Endothelial cell (in vitro differentiated cells): ENCODE measurements at places on chromosomes 13 and 19. TPM values are rescaled to one million over a fixed set of nuclear protein-coding genes. Genes with fewer than 3 reads are reported as not detected.

DNA sequence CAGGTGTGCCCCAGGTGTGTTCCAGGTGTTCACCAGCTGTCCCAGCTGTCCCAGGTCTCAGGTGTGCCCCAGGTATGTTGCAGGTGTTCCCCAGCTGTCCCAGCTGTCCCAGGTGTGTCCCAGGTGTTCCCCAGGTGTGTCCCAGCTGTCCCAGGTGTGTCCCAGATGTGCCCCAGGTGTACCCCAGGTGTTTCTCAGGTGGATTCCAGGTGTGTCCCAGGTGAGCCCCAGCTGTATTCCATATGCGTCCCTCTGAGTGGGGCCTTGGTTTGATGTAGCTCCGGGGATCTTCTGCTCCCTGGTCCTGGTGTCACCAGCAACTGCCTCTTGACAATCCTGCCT lies 719 bp upstream of the GRK1 start:
- no peak for DNase-seq

Gene LYPD5
- total RNA-seq = not detected

DNA sequence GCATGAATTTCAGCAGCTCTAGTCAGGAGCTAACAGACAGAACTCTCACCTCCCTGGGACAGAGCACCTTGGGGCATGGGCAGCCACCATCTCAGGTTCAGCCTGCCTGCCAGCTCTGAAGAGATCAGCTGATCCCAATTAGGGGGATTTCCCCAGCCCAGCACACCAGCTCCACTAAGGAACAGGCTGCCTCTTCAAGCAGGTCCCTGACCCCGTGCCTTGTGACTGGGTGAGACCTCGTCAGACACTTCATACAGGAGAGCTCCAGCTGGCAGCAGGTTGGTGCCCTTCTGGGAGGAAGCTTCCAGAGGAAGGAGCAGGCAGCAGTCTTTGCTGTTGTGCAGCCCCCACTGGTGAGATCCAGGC lies 84.5 kb upstream of the UFM1 start:
- DNase-seq = no peak

Gene AXL
- total RNA-seq = 5.5 TPM

DNA sequence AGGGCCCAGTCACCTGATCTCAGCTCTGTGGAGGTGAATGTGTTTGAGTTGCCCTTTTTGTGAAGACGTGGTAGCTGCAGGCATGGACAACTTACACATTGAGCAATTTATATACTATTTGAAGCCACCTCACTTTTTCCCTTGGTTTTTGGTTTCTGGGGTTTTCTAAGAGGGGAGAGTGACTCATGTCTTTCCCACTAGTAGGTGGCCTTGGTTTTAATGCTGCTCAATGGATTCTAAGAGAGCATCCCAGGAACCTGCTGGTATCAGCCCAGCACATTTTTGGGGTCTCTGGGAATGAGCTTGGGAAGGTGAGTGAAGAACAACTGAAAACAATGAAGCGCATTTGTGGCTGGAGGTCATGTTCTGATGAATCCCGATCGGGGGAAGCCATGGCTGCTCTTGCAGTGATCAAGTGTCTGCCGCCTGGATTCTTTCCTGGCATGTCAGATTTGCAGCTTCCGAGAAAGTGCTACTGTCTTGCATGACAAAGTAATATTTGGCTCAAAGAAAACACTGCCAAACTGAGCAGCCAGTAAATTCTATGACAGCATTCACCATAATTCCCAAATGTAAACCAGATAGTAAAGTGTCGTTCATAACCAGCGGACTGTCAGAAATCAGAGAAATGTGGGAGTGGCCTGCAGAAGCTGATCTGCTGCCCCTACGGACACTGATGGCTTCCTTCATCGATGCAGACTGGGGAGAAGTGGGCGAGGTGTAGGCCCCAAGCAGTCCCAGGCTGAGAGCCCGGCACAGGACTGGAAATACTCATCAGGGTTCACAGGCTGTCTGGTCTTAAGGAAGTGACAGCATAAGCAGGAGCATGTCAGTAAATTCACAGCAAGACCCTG lies 98.7 kb downstream of the COL4A2 start:
- DNase-seq = no peak

Gene SERPINE3
- not detected for total RNA-seq

- no peak for DNase-seq
These were observed 63.4 kb upstream of the KPNA3 start for GRCh38 chr13:49855930-49856329.

DNA sequence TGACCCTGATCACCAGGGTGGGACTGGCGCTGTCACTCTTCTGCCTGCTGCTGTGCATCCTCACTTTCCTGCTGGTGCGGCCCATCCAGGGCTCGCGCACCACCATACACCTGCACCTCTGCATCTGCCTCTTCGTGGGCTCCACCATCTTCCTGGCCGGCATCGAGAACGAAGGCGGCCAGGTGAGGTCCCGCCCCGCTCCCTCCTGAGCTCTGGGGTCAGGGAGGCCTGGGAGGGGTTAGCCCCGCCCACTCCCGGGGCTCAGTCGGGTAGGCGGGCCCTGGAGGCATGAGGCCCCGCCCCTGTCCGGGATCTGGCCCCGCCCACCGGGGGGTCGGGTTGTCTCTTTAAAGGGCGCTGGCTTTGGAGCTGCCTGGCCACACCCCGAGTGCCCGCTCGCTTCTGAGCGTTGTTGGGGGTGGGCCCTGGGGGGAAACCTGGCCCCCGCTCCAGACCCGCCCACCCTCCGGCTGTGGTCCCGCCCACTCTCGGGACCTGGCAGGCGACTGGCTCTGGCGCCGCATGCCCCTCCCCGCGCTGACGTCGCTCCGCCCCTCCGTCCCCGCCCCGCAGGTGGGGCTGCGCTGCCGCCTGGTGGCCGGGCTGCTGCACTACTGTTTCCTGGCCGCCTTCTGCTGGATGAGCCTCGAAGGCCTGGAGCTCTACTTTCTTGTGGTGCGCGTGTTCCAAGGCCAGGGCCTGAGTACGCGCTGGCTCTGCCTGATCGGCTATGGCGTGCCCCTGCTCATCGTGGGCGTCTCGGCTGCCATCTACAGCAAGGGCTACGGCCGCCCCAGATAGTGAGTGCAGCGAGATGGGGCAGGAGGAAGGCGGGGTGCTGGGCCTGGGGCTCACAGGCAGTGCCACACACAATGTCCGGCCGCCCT lies 13.1 kb downstream of the DDX39A start:
- DNase-seq = peak; percentile 99

Gene S1PR2
- total RNA-seq = 9.3 TPM

Gene ZNF805
- total RNA-seq = 20.4 TPM

Gene POU2F2
- 5.7 TPM for total RNA-seq

- DNase-seq = no peak
These were observed 7.2 kb upstream of the SPATA13 start for GRCh38 chr13:24153347-24153746.

Gene QPCTL
- 10.6 TPM for total RNA-seq

Gene SPRED3
- 3.2 TPM for total RNA-seq

Gene ACP7
- 0.46 TPM for total RNA-seq

DNA sequence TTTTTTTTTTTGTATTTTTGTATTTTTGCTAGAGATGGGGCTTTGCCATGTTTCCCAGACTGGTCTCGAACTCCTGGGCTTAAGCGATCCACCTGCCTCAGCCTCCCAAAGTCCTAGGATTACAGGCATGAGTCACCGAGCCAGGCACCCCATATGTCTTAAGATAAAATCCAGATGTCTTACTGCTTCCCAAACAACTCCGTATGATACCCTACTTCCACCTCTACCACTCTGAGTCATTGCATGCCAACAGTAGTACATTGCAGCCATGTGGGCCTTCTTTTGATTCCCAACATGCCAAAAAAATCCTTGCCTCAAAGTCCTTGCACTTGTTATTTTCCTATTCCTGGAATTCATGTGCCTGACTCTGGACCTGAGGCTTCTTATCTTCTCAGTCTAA lies 799.2 kb downstream of the GPC5 start:
- DNase-seq = no peak

Gene SLC25A42
- total RNA-seq = 7.5 TPM

- DNase-seq = no peak
These were observed 28.1 kb downstream of the RANBP3 start for GRCh38 chr19:5949792-5950305.

Gene SOX1
- total RNA-seq = 1.7 TPM

- no peak for DNase-seq
These were observed 184.7 kb downstream of the COG6 start for GRCh38 chr13:39840201-39840600.

- no peak for DNase-seq
These were observed 390.8 kb downstream of the FOXO1 start for GRCh38 chr13:40275636-40276035.

Gene ZNF567
- total RNA-seq = 9.7 TPM

DNA sequence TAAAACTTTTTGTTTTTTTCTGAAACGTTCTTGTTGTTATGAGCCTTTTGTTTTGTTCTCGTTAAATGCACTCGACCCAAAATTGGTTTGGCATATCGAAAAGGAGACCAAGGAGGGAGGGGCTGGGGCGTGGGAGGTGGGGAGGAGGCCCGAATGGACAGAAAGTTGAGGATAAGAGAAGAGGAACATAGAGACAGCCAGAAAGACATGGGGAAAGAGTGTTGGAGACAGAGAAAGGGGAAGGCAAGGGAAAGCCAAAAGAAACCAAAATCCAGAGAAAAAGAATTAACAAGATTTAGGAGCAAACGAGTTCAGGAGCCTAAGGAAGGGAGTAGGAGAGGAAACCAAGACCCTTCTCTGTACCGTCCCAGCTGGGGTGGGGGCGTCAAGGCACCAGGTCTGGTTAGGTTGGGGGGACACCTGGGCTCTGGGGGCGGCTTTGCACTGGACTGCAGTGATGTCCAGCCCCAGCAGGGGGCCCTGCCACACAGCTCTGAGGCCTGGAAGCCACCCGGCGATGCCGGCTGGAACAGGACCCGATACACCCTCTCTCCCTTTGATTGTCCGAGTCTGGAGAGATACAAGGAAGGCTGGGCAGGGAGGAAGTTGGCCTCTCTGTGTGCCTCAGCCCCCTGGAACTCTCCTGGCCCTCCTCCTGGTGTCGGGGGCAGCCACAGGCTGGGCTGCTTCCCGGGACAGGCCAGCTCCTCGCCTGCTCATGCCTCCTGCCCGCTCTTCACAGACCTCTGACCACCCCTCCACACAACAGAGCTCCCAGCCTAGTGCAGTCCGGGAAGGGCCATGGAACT lies 11.6 kb upstream of the ASF1B start:
- DNase-seq = peak; percentile 80

DNA sequence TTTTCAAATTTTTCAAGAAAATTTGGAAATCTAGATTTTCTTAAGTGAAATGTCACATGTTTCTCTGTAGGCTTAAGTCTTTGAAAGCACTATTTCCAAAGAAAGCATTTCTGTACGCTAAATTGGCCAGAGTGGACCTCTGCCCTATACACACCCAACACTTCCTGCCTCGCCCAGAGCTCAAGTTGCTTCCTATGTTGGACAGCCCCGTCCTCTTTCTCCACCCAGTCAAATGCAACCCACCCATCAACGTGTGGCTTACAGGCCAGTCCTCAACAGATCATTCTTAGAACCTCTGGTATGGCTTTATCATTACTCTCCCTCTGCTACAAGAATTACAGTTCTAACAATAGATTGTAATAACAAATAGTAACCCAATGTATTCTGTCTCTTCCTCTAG lies 24.2 kb downstream of the KLF12 start:
- DNase-seq = no peak

DNA sequence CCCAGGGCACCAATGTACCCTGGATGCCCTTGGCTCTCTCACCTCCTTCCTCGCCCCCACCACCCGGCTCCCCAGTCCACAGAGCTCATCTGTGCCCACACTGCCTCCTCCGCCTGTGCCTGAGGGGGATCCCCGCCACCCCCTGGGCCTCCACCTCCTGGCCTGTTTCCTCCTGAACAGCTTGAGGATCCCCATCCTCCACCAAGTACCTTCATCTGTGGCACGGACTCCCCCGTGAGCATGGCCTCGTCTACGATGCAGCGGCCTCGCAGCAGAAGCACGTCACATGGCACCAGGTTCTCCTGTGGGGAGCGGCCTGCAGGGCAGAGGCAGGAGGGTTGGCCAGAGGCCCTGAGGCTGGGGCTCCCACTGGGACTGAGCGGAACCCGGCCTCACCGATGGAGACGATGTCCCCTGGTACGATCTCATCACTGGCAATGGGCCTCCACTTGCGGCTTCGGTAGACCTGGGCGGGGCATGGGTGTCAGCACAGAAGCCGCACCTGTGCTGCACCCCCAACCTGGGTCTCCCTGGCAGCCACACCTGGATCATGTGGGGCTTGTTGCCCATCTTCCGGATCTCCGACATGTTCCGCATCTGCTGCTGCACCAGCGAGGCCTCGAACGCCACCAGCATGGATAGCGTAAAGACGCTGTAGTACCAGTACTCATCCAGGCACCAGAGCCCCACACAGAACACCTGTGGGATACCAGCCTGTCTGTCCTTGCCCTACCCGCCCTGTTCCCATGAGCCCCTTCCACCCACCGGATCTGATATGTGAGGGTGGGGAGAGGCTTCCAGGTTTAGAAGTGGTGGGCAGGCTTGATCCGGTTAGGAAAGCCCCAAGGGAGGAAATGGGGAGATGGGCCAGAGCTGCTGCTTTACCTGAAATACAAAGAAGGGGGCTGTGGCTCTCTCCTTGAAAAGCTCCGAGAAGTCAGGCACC lies 6.8 kb downstream of the ATP13A1 start:
- DNase-seq = no peak

DNA sequence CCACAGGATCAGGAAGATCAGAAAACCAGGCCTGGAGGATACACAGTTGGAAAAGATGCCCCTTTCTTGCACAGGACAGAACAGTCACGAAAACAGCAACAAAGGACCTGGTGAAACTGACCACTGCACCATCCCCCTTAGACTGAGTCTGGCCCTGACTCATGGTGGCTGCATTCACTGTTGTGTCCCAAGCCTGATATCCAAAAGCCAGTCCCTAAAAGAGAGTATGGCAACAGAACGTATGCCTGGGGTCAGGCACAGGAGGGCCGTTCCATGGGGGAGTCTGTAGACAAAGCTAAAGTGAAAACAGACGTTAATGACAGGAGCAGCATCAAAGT lies 301.1 kb upstream of the NBEA start:
- DNase-seq = no peak

- DNase-seq = no peak
These were observed 78.4 kb downstream of the IRS2 start for GRCh38 chr13:109707742-109708617.

- no peak for DNase-seq
These were observed 121.3 kb downstream of the COL4A1 start for GRCh38 chr13:110185696-110186095.

- DNase-seq = peak; percentile 56
These were observed 25.0 kb downstream of the ERCC5 start for GRCh38 chr13:102870677-102871415.

DNA sequence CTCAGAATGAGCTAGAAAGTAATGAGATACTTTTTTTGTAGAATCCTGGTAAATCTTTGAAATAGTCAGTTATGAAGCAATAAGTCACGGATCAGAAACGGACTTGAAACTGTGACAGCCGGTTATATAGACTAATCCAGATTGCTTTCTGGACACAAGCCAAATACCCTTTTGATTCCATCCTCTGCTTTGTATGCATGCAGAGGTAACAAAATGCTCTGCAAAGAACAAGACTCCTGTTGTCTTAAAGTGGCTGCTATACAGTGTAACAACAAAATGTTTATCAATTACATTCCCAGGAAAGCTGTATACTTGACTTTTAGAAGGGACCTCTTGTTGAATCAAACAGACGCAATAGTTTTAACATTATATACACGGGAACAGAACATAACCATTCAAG lies 66.5 kb upstream of the STARD13 start:
- DNase-seq = no peak
